Stimulated activated CD8-positive, alpha-beta memory T cell treated with anti-CD3 and anti-CD28 coated beads, Interleukin-2, amount 100 ng/mL, for 48 hours (primary cell): ENCODE measurements at places on chromosomes 6 and 20.

DNA sequence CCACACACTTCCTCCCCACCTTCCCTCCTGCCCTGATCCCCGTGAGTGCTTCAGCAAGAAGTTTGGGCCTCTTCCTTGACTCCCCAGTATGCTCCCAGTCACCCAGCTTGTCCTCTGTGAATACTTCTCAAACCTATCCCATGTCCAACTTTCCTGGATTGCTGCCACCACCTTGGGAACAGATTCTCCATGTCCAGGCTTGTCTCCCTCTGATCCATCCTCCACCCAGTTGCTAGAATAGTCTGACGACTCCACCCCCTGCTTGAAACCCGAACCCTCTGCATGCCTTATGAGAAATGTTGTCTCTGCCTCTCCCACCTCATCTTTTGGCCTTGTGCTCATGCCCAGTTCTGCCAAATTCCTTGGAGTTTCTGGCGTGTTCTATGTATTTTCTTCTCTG is 108.0 kb downstream of the PPP1R14C start:
- DNase-seq: no peak

GRCh38 chr6:56382416-56382940 is 135.1 kb upstream of the COL21A1 start:
- DNase-seq: no peak

GRCh38 chr6:44723439-44724197 is 336.1 kb downstream of the CDC5L start:
- DNase-seq: no peak

DNA sequence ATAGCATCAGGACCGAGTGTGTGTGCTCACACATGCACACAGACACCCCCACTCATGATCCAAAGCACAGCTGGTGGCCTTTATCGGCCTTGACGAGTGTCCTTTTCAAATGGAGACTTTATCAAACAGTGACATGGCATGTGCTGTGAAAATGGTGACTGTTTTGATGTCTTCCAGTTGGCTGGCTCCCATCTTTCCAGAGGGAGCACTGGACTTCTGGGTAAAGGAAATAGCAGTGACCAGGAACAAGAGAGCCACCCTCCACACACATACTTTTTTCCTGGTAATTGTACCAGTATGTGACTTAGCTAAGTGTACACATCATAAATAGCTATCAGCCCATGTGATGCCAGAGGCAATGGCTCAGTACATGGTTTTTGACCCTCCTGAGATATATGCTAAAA is 52.7 kb downstream of the ZDHHC14 start:
- DNase-seq: no peak
